Activated CD8-positive, alpha-beta memory T cell treated with anti-CD3 and anti-CD28 coated beads for 1 hour (primary cell): ENCODE measurements at places on chromosomes 13 and 19.

- no peak for DNase-seq
These were observed 91.7 kb downstream of the SERP2 start for GRCh38 chr13:44465318-44465717.

DNA sequence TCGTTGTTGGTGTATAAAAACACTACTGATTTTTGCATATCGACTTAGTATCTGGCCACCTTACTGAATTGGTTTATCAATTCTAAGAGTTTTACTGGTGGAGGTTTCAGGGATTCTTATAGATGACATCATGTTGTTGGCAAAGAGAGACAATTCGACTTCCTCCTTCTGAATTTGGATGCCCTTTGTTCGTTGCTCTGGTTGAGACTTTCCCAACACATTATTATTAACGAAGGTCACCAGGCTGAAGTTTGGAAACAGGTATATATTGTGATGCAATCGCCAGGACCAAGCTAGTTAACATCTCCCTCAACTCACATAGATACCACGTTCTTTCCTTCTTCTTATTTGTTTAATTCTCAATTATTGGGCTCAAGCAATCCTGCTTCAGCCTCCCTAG, 2.1 kb upstream of the ZSCAN5B start:
- no peak for DNase-seq

DNA sequence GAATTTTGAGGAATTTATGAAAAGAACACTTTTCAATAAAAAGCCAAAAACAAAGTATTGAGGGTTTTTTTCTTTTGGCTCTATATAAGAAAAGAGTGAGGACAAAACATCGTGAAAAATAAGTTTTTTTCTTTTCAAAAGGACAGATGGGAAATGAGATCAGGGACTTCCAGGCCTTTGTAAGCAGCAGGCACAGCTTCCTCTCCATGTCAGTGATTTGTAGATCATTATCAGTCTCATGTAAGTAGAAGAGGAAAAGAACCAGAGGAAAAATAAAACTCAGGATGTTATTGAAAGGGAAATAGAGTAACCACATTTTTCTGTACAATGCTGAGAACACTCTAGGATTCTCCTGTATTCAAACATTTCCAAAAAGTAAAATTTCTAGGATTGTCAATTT, 29.9 kb downstream of the DOCK9 start:
- DNase-seq = no peak

DNA sequence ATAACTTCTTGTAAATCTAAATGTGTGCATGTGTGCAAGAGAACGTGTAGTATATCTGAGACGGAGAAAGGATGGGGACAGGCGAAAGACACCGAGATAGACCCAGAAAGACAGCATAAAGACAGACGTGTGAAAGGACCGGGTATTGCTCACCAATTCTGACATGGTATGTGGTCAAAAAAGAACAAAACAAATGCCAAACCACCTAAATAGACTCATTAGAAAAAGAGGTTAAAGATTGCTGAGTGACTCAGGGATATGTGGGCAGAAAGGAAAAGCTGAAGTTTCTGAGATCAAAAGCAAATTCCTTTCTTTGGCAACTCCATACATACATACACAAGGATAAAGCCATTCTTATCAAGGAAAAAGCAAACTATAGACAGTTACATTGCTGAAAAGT, 179.7 kb upstream of the TSC22D1 start:
- DNase-seq = no peak

DNA sequence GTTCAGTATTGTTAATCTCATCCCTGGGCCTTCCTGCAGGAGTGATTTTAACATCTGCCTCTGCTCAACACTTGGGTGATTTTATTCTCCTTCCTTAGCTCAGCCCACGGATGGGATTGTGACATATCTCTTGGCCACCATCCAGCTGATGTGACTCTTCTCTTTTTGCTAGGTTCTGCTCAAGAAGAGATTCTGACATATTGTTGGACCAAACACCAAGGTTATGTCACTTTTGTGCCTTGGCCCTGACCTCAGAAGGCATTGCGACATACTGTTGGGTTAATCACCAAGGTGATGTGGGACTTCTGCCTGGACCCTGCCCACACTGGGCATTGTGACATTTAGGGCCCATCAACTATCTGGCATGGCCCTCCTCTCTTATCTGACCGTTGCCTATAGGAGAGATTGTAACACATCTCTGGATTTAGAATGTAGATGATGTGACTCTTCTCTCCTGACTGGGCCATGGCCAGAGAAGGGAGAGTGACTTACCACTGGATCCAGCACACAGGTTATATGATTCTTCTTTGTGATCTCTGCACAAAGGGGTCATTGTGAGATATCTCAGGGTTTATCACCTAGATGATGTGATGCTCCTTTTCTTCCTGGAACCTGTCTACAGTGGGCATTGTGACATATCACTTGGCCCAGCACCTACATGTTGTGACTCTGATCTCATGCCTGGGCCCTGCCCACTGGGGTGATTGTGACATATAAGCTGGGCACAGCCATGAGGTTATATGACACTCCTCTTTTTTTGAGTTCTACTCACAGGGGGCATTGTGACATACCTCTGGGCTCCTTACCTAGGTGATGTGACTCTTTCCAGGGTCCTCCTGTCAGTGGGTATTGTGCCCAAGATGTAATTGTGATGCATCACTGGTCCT, 88.8 kb downstream of the ZNF429 start:
- DNase-seq = no peak

DNA sequence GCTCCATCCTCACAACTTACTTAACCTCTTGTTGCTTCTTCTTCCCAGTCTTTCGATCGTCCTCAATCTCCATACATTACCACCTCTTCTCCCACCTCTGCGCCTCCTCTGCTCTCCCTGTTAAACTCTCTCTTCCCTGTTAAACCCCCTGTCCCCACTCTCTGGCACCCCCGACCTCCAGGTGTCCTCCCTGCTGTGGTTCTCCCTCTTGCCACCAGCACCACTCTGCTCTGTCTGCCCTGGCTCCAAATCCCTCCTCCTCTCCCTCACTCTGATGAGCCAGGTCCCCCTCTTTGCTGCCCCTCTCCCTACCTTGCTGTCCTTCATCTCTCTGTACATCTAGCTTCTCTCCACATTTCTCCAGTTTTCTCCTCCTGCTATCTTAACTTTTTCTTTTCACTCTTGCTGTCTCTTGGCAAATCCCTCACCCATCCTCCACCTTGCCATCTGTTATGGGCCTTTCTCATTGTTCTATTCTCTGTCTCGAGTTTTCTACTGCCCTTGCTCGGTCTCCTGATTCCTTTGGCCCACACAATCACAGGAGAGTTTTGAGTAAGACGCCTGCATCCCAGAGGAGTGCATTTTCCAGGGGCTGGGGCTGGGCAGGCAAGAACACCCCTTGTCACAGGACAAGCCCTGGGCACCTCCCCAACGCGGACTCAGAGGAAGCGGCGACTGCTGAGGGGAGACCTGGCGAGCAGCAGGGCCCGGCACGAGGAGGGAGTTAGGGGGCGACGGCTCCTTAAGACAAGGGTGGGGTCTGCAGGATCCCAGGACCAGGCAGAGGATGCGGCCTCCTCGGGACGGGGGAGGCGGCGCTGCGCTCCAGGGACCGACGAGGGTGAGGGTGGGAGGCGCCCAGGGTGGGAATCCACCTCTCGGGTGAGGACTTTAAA, 21.4 kb upstream of the ERVV-1 start:
- DNase-seq = no peak

DNA sequence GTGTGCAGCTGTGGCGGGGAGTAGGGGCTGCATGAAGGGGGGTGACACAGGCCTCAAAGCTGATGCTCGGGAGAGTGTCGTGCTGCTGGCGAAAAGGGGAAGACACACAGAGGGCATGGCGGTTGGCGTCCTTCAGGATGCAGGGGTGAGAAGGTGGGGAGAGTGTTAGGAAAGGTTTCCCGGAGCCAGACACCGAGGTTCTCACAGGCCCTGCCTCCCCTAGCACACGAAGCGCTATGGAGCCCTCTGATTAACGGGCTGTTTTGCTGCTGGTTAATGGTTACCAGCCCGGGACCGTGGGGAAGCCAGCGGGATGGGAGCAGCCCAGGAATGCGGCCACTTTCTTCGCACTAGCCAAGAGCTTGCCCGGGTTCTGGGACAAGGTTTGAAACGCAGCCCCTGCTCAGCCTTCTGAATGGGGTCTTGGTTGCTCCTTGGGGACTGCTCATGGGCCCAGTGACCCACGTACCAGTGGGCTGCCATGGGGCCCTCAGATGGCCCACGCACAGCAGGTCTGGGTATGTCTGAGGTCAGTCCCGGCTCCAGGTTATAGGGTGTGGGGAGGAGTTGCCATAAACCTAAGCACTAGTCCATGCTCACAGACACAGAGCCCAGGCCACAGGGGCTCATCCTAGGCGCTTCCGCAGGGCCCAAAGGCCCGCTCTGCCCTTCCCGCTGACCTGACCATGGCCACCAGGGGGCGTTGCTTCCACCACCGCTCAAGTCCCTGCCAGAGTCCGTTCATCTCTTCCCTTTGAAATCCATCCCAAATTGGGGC, 31.3 kb upstream of the ISYNA1 start:
- DNase-seq = no peak

DNA sequence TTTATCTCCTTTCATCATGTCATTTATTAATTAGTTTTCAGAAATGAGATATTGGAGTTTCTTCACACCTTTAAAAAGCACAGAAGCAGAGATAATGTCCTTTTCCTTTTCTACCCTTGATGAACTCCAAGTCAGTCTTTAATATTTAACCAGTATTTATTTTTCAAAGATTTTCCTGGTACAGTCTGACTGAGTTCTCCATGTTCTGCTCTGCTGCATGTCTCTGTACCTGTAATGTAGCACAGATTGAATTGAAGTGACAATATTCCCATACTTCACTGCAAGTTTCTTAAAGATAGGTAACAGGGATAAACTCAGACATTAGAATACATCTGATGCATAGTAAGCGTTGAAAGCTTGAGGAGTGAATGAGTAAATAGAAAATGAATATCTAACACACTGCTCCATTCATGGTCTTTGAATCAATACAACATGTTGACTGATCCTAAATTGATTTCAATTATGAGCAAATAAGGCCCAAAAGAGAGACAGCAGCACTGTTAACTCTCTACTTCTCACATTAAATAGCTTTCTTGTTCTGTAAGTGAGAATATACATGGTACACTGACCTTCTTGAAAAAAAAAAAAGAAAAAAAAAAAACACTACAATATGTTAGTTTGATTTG, 1323.6 kb upstream of the PRR20A start:
- no peak for DNase-seq

DNA sequence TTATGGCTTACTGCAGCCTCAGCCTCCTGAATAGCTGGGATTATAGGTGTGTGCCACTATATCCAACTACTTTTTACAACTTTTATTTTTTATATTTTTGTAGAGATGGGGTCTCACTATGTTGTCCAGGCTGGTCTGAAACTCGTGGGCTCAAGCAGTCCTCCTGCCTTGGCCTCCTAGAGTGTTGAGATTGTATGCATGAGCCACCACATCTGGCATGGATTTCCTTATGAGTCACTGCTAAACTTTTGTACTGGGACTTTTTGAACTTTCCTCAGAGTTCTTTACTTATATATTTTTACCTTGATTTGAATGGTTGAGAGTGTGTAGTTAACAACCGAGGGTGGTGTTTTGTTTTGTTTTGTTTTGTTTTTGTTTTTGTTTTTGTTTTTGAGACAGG, 33.4 kb downstream of the DNAJC3 start:
- DNase-seq = no peak

DNA sequence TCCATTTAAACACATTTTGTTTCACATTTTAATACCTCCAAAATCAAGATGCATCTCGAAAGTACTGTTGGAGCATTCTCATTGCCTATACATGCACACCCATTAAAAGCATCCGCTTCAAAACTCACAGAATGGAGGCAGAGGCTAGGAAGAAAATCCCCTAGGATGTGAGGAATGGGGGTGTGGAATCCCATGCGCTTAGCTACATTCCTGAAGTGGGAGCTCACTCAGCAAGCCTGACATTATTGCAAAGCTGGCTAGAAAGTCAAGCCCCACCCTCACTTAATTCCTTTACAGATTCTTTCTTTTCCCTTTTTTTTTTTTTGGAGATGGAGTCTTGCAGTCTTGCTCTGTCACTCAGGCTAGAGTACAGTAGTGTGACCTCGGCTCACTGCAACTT, 4.6 kb upstream of the FAM32A start:
- no peak for DNase-seq

DNA sequence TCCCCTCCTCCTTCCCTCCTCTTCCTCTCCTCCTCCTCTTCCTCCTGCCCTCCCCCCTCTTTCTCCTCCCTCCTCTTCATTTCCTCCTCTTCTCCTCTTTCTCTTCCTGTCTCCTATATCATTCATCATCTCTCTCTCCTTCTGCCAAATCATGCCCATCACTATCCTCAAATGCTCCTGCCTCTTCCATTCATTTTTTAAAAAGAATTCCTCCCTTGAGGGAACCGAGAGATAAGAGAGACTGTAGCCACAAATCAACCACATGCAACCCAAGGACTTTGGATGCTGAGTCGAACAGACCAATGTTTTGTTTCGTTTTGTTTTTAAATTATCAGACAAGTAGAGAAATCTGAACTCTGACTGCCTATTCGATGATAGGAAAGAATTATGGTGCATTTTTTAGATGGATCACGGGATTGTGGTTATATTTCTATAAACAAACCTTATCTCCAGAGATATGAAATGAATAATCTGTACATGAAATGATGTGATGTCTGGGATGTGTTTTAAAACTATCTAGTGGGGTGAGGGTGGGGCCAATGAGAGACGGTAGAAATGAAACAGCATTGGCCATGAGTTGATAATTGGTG, 9.5 kb upstream of the ZNF541 start:
- DNase-seq = no peak

GRCh38 chr19:7544626-7545025, 9.1 kb downstream of the PNPLA6 start:
- no peak for DNase-seq

GRCh38 chr13:99863789-99864626, 107.6 kb downstream of the ZIC5 start:
- no peak for DNase-seq

DNA sequence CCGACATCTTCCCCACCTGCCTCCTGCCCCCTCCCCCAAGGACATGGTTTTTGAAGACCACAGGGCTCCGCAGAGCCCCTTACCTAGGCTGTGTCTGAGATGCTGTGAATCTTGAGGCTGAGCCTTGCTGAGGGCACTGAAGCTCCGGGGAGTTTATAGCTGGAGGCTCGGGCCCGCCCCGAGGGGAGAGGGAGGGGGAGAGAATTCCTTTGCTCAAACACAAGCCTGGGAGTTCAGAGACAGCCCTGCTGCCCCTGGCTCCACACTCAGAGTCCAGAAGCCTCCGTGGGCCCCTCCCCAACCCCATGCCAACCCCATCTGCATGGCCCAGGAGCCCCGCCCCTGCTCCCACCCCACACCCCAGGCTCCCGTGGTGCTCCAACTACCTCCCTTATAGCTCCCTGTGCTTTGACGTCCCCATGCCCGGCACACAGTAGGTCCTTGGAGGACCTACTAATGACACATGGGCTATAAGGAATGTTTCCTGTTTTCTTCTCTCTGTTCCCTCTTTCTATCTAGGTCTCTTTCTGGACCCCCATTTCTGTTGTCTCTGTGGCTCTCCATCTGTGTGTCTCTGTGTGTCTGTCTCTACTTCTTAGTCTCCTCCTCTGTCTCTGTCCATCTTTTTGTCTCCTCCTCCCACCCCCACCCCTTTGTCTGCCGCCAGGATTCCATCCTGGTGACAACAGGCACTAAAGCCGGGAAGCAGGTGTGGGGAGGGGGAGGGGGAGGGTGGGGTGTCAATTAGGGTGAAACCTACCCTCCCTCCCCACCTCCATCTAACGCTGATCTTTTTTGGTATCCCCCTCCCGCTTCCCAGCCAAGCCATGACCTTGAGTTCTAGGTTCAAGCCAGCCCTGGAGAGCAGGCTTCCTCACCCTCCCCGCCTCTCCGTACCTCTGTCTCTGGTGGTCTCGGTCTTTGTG, at the start of gene TNNT1:
Gene TNNT1, minus strand, starts transcription at position 129 of the 926 bp plus-strand sequence. CDS start 2,049 bp downstream, outside the sequence.
- DNase-seq = no peak
